ENCODE measurements at places on chromosomes 1 and 21.

DNA sequence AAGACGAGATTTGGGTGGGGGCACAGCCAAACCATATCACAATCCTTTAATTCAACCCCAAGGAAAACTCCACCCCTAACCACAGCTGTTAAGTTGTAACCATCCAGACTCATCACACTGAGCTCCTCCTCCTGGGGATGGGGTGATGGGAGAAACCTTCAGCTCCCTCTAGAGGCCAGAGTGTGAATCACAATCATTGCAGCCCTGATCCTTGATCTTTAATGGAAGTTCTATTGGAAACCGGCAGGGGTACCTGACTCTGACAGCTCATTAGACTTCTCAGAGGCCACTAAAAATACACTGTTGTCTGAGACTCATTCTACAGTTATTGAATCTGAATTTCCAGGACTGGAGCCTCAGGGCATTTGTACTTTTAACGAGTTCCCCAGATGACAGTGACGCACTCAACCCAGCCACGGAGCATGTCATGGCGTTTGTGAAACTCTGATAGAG, 127.2 kb downstream of the IGSF21 start:
- DNase-seq: no peak

DNA sequence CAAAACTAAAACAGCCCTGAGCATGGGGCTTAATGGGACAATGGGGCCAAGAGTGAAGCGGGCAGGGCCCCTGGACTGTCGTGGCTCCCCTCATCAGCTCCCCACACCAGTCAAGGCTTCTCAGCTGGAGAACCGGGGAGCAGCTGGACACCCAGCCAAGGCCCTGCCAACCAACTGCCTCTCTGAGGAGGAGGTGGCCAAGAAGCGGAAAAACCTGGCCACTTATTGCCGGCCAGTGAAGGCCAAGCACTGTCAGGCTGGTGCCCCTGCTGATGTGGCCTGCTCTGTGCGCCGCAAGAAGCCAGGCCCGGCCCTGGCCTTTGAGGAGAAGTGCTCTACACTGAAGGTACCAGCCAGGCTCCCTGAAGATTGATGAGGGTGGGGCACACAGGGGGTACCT, 2.5 kb upstream of the CYB561D1 start:
- DNase-seq: no peak

DNA sequence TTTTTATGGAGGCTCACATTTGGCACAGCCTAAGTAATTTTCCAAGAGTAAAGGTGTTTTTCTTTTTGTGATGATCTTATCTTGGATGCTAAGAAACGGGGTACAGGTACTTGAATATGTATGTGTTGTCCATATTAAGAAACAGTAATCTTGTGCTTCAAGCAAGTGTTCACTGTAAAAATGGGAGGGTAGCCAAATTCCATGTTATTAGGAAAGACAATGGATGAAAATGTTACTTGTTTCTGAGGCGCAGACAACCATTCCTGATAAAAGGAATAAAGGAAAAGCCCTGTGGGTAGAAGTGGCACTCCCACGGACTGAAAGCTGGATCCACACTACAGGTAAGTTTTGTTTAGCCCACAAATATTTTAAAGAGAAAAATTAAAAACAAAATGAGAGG, 15.6 kb downstream of the C21orf91 start:
- no peak for DNase-seq

DNA sequence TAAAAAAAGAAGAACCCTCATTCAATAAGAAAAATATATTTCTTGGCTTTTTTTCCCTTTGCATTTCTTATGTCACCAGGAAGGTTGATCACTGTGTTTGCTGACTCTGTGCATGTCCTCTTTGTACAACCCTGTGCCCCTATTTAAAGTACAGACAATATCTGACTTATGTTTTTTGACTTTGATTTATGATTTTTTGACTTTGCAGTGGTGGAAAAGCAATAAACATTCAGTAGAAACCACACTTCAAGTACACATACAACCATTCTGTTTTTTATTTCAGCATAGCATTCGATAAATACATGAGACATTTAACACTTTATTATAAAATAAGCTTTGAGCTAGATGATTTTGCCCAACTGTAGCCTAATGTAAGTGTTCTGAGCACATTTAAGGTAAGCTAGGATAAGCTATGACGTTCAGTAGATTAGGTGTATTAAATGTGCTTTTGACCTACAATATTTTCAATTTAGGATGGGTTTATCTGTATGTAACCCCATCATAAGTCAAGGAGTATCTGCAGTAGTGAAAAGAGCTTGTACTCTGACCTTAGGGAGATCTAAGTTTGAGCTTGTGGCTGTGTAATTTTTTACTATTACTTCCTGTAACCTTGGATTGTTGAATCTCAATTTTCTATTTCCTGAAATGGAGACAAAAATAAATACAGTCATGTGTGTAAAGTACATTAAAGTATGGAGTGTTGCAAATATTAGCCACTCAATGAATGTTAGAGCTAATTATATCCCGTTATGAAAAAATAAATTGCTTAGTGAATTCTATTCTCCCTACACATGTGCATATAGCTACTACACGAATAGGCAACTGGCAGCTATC, 1.2 kb downstream of the RNASEL start:
- no peak for DNase-seq

DNA sequence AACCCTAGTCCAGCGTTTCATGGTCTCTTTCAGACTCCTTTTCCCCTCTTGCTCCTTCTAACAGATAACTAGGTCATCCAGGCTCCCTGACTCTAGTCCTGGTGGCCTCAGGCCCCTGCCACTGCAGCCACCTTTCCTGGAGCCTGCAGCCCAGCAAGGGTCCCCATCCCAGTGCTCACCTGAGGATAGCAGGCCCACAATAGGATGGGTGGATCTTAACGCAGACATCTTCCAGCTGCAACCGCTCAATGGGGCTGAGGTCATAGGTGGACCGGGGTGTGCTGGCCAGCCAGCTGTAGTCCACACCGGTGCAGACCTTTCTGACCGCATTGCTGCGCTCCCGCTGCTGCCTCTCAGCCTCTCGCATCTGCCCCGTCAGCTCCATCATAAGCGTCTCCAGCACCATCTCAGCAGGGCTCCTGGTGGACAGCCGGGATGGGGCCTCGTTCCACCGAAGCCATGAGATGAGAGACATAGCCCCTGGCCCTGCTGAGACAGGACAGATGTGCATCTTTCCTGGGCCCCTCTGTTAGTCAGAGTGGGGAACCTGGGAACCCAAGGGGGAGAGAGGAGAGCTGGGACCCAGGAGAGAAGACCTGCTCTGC, 10.9 kb downstream of the RD3 start:
- DNase-seq: no peak

Measured in stimulated activated CD8-positive, alpha-beta memory T cell treated with anti-CD3 and anti-CD28 coated beads, Interleukin-2, amount 100 ng/mL, for 48 hours (primary cell).